ENCODE measurements at places on chromosomes 1 and 21. TPM values are rescaled to one million over a fixed set of nuclear protein-coding genes. Genes with fewer than 3 reads are reported as not detected.

The ADAMTS5 gene
- not detected for total RNA-seq

The IL12RB2 gene
- not detected for total RNA-seq

The CA6 gene
- total RNA-seq: 11.5 TPM

The RIMS3 gene
- total RNA-seq: 1.2 TPM

The SERINC2 gene
- not detected for total RNA-seq

The EPRS1 gene
- 111 TPM for total RNA-seq

The GPR37L1 gene
- not detected for total RNA-seq

The GBP7 gene
- total RNA-seq: 0.14 TPM

The CRYAA gene
- not detected for total RNA-seq

The OR2AK2 gene
- total RNA-seq: not detected

The PLA2G4A gene
- not detected for total RNA-seq
